ENCODE measurements at places on chromosomes 2 and 18.

DNA sequence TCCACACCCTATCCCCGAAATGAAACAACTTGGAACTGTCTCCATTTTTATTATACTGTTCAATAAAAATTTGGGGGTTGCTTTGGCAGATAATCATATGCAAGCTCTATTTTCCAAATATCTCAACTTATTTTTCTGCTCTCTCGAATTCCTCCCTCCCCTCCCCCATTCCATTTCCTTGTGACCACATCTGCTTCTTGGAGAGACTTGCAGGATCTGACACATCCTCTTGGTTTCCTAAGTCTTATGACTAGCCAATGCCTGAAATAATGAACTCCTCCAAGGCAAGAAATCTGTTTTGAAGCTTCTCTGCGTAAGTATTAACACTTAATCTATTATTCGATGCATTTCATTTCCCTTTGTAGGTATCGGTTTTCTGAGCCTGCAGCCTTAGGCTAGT, 16.1 kb downstream of the TGIF1 start:
- DNase-seq, result no peak

DNA sequence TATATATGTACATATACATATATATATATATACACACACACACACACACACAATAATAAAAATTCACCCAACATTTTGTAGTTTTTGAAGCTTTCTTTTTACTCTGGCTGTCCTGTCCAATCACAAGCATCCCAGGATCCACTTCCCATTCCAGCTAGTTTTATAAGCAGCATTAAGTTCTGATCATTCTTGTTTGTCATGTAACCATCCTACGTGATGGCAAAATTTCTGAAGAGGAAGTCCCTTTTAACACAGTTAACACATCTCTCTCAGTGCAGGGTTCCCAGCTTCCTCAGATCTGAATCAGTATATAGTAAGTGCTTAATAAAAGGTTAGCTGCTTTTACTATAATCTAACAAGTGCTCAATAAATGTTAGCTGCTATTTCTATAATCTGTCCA, 26.4 kb downstream of the MYOM1 start:
- DNase-seq, result no peak

DNA sequence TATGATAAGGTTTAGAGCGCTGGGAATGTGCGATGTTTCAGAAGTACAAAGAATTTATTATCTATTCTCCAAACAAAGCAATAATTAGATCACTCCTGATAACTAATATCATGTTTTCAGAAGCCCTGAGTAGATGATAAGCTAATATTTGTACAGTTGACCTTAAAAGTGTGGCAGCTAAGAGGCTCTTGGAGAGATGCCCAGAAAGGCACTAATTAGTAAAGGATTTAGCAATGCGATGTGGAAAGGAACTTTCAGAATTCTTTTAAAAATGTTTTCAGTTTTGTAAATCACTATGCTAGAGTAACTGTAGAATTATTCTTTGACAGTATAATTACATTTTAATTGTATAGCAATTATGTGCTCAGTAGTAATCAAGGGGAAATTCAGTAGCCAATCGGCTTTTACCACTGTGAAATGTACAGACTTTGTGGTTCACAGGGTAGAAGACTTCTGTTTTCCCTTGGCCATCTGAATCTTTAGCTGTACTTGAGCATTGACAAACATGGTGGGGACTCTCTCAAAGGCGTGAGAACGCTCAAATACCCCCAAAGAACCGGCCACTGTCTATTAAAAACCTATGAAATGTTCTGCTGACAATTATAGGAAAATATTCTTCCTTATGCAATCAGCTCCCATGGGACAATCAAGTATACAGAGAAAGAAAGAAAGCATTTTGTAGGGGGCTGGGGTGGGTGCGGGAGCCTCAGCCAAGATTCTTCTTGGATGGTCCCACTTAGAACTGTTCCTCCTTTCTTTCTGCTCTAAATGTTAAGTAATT, 262.8 kb upstream of the AGAP1 start:
- no peak for DNase-seq

DNA sequence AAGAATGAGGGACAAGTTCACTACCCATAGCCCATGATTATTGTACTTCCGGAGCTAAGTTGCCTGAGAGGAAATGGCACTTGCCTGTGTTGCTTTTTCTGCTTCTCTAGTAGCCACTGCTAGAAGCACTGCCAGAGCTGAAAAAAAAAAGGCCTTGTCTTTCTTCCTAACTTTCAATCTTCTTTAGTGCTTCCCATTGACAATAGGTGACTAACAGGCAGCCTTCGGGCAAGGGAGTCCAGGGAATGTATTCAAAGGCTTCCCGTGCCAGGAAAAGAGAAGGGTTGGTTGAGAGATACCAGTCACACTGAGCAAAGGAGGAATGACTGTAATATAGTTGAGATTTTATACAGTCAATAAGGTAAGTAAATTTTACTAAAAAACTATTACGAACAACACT, 242.0 kb downstream of the CALCRL start:
- DNase-seq, result no peak

GRCh38 chr18:52465391-52465790, 125.4 kb downstream of the DCC start:
- no peak for DNase-seq

GRCh38 chr18:9987931-9988330, 74.1 kb downstream of the VAPA start:
- DNase-seq, result no peak

GRCh38 chr2:107338059-107338458, 452.1 kb upstream of the ST6GAL2 start:
- DNase-seq, result no peak

DNA sequence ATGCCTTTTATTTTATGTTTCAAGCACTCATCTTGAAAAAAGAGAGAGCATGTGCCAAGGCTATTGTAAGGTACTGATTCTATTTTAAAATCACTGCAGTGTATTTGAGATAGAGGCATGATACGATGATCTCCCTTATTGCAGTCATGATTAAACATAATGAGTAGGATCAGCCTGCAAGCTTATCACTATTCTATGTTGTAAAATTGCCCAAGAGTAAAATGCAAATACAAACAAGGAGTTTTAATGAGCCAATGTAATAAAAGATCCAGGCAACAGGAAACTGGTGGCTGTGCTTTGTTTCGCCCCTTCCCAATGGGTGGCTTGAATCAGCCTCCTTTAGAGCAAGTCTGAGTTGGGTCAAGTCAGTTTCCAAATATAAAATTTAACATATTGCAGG, 116.4 kb upstream of the RBMS1 start:
- no peak for DNase-seq

DNA sequence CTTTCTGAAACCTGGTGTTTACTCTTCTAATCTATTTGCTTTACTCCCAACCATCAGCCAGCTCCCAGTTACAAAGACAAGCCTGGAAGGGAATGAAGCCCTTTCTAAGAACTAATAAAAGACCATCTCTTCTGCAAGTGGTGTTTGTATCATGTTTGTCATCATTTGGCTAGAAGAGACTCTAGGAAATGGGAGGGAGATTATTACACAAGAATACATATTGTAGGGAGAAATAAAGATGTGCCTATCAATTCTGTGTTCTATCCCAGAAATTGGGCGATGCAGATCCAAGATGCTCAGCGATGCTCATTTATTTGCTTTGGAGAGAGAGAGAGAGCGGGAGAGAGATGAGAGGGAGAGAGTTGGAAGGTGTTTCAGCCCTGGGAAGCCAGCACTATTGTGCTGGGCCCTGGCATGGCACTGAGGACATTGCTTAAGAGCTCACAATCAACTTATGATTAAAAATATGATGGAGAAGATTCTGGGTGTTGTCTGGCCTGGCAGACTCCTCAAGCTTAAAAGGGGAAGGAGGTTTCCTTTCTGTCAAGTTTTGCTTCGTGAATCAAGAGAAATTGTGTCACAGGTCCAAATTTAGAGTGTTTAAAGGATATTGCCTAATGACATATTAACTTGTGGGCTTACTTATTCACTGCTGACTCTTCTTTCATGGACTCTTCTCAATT, 41.8 kb upstream of the AFF3 start:
- DNase-seq, result no peak

DNA sequence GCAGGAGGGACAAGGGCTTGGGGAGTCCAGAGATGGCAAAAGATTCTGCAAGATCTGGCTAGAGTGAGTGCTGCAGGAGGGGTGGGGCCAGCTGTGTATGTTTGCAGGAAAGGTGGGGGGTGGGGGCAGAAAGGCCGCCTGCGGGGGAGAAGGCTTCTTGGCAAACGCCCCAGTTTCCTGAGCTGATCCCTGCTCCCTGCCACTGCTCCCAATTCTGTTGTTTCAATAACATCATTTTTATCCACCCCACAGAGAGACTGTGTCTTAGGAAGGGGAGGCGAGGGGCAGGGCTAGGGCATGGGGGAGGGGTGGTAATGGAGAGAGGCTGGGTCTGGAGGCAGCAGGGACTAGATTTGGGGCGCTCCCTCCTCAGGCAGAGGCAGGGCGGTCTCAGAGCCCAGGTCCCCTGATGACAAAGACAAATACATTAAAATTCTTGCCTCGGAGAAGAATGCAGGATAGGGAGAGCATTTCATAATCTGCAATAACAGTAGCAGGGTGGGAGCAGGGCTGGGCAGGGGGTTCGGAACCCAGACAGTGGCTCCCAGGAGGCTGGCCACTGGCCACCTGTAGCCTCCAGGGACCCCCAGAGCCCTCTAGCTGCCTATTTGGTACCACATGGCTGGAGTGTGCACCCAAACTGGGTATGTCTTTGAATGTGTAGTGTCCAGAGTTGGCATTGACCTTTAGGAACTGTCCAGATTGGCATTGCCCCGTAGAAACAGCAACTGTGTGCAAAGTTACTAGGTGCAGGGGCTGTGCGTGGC, 2.1 kb upstream of the WNT6 start:
- no peak for DNase-seq

GRCh38 chr2:24359129-24360049, 947 bp downstream of the ITSN2 start:
- peak; percentile 15 for DNase-seq

- DNase-seq, result no peak
Observed at GRCh38 chr2:47414682-47415458, 11.9 kb downstream of the MSH2 start.

DNA sequence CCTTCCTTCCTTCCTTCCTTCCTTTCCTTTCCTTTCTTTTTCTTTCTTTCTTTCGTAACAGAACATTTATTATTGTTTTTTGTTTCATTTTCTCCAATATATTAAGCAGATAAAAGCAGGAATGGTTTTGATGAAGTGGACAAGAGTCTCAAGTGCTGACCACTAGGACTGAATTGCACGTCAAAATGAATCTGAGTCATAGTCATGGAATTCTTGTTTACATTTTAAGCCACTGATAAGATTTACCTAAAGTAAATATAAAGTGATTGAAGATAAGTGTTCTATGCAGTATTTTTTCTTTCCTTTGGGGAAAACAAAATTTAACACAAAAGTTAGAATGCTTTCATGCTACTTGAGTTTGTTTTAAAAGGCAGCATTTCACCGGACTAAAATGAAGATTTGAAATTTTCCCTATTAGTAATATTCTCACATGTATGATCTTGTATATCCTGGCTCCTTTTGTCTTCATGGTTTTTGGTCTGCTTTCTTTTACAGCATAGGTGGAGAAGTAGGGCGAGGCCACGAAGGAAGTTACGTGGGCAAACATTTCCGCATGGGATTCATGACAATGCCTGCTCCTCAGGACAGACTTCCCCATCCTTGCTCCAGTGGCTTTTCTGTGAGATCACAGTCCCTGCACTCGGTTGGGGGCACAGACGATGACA, 113.5 kb downstream of the NYAP2 start:
- no peak for DNase-seq

GRCh38 chr18:34978953-34979608, 62.1 kb upstream of the MAPRE2 start:
- DNase-seq, result peak; percentile 39

GRCh38 chr2:34012715-34013302, 413.7 kb upstream of the FAM98A start:
- no peak for DNase-seq

Data from activated CD8-positive, alpha-beta memory T cell treated with anti-CD3 and anti-CD28 coated beads for 48 hours (primary cell).